Stimulated activated CD4-positive, alpha-beta T cell treated with anti-CD3 and anti-CD28 coated beads, Interleukin-2, amount 100 ng/mL, for 48 hours (primary cell): ENCODE measurements at places on chromosomes 7 and 10.

DNA sequence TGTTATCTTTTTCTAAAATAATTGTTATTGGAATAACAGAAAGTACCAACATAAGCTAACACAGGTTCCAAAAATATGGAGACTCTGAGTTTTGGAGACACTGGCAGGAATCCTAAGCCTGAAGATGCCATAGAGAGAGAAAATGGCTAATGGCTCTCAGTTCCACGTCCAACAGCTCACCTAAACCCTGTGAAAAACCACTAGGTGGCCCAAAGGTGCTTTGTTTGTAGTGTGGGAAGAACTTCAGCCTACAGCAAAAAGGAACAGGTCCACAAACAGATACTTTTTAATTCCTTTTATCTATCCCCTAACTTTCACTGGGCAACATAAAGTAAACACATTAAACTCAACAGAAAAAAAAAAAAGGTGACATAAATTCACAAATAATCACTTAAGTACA is 272.3 kb downstream of the SEMA3D start:
- no peak for DNase-seq

GRCh38 chr7:74284781-74285259 is 4.4 kb upstream of the CLIP2 start:
- no peak for DNase-seq

- no peak for DNase-seq
Observed at GRCh38 chr7:40057292-40057691, 77.1 kb downstream of the MPLKIP start.

DNA sequence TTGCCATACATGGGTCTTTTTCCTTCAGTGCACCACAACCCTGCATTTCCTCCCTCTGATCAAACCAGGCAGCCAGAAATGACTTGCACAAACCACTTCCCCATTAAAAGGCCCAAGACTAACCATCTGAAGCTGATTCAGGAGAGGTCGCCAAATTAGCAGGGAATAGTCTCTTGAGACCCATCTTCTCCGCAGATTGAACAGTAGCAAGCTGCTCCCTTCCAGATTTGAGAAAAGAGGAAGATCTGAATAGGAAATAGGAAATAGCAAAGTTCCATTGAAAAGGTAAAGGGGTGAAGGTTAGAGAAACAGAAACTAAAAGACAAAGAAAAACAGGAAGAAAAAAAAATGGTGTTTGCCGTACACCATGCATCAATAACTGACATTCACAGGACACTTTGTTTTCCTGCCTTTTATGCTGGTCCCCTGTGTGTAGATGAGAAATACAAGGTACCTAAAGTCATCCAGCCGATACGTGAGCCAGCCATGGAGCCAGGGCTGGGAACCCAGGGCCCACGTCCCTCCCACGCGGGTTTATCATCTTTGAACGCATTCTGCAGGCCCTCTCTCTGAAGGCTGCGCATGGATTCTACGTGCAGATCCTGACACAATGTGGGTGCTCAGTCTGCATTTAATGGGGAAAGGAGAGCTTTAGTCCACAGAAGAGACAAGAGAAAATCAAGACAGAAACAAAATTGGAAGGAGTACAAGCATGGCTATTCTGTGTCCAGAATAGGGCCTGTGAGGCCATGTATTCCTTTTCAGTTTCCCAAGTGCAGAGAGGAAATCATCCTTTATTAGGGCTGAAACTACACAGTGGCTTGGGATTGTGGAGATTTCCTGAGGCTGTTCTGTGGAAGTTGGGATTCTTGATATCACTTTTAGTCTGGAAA is 268.4 kb upstream of the NPVF start:
- no peak for DNase-seq

GRCh38 chr10:98536551-98536950 is 89.8 kb upstream of the HPS1 start:
- no peak for DNase-seq

DNA sequence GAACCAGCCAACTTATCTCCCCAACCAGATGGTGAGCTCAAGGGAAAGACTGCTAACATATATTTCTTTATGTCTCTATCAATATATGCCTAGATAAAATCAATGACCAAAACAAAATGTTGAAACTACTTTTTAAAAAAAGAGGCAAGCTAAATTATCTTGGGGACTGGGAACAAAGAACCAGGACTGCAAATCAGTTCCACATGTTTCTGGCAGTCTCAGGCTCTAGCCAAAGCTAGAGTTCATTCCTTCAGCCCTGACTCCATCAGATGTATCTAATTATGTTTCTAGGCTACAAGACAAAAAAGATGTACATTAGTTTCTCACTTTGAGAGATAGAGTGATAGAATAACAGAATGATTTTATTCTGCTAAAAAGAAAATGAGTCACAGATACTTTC is 1290.3 kb upstream of the SORCS1 start:
- no peak for DNase-seq
